ENCODE measurements at places on chromosomes 4 and X.

DNA sequence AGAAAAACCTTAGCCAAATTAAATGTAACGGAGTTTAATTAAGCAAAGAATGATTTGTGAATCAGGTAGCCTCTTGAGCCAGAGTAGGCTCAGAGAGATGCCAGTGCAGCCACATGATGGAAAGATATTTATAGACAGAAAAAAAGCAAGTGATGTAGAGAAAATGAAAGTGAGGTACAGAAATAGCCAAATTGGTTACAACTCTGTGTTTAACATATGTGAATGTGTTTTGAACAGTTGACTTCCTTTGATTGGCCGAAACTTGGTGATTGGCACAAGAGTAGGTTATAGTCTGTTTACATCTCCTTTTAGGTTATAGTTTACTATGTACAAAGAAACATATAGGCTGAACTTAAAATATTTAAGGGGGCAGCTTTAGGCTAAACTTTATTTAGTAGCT is 459.9 kb upstream of the BOD1L1 start:
- no peak for DNase-seq

GRCh38 chr4:54902271-54902670 is 223.1 kb downstream of the KDR start:
- DNase-seq = no peak

- no peak for DNase-seq
Measured at GRCh38 chr4:110663738-110664444, 41.0 kb upstream of the PITX2 start.

DNA sequence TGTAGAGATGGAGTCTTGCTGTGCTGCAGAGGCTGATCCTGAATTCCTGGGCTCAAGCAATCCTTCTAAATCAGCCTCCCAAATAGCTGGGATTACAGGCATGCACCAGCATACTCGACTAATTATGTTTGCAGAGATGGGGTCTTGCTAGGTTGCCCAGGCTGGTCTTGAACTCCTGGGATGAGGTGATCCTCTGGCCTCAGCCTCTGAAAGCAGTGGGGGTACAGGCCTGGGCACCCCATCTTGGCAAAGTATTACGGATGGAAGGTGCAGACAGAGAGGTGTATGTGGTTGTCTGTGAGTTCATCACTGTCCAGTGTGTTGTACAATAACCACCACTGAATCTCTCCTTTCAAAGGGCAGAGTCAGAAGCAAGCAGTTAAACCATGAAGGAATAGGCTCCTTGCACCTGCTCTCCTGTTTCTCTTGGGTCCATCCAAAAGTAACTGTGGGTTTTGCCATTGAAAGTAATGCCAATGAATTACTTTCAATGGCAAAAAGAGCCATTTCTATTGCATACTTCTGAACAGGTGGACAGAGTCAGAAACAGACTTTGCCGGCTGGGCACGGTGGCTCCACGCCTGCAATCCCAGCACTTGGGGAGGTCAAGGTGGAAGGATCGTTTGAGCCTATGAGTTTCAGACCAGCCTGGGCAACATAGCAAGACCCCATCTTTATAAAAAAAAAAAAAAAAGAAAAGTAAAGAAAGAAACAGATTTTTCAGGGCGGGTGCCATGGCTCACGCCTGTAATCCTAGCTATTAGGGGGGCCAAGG is 7.0 kb upstream of the AKAP17A start:
- no peak for DNase-seq

DNA sequence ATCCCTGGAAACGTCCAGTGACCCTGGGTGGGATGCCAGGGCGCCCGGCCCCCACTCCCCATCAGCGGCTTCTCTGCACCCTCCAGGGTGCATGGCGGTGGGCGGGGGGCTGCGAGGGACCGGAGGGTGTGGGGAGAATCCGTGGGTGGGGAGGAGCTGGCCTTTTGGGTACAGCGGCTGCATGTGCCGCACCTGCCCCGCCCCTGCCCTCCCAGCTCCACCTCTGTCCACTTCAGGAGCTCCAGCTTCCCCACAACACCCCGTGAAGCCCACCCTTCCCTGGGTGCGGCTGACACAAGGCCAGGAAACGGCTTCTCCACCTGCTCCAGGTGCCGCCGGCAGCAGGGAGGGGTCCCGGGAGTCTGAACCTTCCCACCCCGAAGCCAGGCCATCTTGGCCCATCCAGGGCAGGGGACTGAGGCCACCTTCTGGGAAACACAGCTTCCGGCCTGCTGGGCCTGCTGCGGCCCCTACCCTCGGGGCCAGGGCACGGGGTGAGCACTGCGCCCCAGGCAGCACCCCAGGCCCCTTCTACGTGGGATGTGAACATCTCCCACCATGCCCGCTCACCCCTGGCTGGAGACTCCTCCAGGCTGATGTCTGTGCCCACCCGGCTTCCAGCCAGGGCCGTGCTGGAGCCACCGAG is 34.6 kb downstream of the CPLX1 start:
- DNase-seq = no peak

GRCh38 chr4:55291227-55291640 is 54.8 kb upstream of the SRD5A3 start:
- DNase-seq = no peak

DNA sequence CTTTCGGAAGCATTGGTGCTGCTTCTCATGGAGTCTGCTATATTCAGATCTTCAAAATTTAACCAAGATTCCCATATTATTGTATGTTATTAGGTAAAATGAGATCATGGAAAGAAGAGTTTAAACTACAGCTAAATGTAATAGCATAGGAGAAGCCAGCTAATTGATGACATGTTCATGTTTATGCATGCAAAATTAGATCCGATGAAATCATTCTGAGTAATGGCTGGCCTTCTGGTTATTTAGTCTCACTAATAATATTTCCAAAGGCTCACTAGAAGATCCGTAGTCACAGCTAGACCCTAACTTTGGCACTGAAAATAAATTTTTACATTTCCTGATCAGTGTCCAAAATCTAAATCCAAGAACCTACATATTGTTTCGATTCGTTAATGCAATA is 19.8 kb upstream of the PHKA2 start:
- DNase-seq = no peak

- DNase-seq = no peak
Measured at GRCh38 chrX:30900227-30900626, 11.2 kb upstream of the TAB3 start.

DNA sequence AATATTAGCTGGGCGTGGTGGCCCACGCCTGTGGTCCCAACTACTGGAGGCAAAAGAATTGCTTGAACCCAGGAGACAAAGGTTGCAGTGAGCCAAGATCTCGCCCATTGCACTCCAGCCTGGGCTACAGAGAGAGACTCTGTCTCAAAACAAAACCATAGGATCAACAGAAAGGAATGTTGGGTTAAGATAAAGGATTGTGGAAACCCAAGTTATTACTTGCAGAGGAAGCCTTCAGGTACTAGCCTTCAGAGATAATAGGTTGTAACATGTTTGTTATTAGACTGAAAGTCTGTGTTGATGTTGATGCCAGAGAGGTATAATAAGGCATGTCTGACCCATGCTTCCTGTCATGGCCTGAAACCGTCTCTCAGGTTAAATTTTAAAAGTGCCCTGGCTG is 16.9 kb downstream of the SSX5 start:
- DNase-seq = no peak

GRCh38 chrX:28586981-28587551 is at the start of gene IL1RAPL1:
Gene IL1RAPL1 (plus strand): TSS chrX:28587446.
- DNase-seq = no peak

DNA sequence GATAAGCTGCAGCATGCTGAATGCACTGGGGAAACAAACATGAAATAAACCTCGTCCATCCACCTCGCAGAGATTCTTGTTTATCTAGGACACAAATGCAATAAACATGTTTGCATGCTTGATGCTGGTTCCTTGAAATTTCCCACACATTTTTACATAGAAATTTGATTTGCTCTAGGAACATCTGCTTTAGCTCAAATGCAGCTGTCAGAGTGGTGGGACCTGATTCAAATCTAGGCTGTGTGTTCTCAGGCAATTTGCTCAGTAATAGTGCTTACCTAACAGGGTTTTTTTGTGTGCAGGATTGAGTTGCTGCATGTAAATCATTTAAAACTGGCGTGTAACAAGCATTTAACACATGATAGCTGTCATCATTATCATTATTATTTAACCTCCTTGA is 293.1 kb downstream of the QDPR start:
- DNase-seq = no peak

DNA sequence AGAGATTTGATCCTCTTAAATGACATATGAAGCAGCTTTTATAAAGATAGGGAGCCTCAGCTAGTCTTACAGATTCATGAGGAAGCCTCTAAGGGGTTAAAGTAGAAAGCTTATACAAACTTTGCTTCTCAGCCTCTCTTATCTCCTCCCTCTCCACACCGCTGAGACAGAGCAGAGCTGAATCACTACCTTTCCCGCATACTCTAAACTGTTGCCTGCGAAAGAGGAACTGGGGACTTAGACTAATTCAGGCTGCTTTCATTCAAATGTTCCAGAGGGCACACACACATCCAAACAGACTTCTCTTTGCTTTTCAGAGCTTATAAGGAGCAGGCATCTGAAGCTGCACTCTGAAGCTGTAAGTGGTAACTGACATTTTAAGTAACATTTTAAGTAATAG is at the start of gene SERTM2:
Gene SERTM2, plus strand, starts transcription at position 169 of the 400 bp plus-strand sequence. CDS start 7,213 bp downstream, outside the sequence.
- DNase-seq = no peak

DNA sequence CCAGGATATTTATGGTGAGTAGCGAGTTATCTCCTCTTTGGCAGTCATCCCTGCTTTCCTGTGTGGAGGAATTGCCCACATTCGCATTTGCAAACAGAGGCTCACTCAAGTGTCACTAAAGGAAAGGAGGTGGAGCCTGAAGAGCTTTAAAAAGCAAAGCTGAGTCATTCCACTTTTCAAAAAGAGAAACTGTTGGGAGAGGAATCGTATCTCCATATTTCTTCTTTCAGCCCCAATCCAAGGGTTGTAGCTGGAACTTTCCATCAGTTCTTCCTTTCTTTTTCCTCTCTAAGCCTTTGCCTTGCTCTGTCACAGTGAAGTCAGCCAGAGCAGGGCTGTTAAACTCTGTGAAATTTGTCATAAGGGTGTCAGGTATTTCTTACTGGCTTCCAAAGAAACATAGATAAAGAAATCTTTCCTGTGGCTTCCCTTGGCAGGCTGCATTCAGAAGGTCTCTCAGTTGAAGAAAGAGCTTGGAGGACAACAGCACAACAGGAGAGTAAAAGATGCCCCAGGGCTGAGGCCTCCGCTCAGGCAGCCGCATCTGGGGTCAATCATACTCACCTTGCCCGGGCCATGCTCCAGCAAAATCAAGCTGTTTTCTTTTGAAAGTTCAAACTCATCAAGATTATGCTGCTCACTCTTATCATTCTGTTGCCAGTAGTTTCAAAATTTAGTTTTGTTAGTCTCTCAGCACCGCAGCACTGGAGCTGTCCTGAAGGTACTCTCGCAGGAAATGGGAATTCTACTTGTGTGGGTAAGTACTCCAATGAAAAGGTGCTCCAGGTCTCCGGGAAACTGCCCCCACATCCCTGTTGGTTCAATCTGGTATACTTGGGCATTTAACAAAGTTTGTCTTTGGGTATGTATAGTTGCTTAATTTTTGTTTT is at the start of gene EGF:
Gene EGF, plus strand, starts transcription at position 178 of the 890 bp plus-strand sequence. Its CDS starts 453 bp downstream, at position 631.
- no peak for DNase-seq

GRCh38 chrX:41085878-41086626 is 807 bp downstream of the USP9X start:
- DNase-seq = no peak

- no peak for DNase-seq
Measured at GRCh38 chrX:87337267-87337666, 180.3 kb upstream of the KLHL4 start.

DNA sequence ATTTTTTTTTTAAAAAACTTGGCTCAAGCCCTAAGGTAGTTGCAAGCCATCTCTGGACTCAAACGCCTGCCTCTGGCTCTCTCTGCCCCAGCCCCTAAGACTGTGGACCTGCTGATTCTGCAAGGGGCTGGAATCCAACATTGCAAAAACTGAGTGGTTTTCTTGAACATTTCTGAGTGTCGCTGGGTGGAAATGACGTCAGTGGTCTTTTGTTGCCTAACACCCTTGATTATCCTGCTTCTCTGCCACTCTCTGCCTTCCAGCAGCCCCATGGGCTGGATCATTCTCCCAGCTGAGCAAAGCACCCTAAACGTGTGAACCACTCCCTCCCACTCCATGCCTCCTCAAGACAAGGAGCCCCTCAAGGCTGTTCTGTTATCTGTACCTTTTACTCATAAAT is 16.6 kb downstream of the BST1 start:
- DNase-seq = no peak

DNA sequence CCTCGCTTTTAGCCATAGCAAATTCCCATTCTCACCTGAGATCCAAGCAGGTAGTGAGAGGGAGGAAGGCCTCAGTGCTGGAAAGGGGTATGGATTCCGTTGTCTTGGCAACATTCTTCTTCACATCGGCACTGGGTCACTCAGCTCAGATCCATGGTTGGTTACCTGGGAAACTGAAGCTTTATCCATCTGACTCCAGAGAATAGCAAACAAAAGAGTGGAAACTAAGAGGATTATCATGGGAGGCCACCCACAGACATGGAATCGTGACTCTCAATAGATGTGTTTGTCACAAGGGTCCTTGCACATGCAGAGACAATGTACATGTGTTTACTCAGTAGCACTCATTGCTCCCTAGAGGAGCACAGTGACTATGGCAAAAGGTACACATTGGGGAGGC is 81.0 kb downstream of the MAGED4 start:
- no peak for DNase-seq

DNA sequence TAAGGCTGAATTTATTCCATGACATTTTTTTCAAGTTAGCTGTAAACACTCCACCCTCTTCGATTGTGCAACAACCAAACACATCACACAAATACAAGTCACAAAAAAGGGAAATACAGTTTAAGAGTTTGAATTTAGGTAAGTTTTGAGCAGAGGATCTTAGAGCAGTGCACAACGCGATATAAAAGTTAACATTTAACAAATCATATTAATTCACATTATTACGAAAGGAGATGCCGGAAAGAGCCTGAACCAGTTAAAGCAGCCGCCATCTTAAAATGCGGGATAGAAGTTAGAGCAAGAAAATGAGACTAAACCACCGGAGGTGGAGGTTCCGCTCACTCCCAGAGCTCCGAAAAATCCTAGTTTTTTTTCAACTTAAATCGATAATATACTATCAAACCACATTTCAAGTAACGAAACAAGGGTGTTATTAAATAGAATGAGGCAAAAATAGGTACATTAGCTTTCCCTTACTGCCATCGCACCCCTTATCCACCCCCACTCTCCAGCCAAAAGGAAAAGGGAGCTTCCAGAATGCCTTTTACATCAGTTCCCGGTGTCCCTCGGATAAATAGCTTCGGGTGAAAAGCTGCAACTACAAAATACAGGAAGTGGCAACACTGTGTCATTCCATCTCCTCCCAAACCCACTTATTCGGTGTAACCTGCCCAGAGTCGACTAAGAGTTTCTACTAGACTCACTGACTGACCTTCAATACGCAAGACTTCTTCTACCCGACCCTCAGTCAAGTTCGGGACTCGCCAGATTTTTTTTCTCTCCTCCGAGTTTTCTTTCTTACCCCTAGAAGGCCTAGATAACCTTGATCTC is 1.9 kb downstream of the UBE2D3 start:
- DNase-seq = no peak

GRCh38 chr4:138095378-138095777 is 146.8 kb downstream of the SLC7A11 start:
- DNase-seq = no peak

DNA sequence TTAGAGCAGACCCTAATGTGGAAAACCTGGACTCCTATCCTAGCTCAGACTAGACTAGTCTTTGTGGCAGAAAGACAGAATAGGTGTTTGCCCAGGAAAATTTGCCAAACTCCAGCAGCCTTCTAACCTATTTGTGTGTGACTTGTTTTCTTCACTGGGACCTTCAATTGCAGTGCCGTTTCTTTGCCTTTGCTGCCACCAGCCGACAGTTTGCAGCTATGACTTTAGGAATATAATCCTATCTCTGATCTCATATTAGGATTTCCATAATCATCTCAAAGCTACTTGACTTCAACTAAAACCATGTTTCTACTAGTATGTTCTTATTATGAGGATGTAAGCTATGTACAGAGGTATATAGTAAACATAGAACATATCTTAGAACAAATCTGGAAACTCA is 60.2 kb upstream of the PGAM4 start:
- DNase-seq = peak; percentile 1

Data from SW 1271 (cell line).